ENCODE measurements at places on chromosomes 13 and 19.

DNA sequence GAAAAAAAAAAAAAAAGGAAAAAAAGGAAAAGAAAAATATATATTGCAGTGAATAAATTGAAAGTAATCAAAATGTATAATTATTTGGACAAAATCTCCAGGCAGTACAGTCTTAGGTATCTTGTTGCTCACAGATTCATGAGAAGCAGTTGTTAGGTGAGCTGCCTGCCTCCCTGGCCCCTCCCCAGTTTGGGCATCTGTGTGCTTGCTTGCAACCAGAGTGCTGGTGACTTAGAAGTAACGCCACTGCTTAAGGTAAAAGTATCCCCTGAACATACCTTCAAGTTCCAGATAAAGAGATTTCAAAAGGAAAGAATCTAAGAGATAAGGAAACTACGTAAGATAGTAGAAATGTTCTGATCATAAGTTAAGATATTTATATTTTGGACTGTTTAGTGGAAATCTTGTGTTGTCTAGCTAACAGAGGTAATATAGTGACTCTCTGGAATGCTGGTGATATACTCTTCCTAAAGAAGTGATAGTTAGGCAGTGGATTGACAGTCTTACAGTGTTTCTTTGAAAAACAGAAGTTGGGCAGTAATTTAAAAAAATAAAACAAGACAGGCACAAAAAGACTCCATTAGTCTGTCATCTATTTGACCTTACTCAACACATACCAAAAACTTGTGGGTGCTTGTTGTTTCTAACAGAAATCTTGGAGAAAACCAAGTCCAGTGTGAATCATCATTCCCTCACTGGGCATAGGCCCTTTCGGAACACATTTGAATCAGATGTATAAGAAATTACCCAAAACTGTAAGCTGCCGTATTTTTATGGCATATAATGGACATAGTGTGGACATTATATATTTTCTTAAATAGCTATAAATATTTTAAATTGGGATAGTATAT lies 38.3 kb upstream of the KCTD4 start:
- DNase-seq: no peak

DNA sequence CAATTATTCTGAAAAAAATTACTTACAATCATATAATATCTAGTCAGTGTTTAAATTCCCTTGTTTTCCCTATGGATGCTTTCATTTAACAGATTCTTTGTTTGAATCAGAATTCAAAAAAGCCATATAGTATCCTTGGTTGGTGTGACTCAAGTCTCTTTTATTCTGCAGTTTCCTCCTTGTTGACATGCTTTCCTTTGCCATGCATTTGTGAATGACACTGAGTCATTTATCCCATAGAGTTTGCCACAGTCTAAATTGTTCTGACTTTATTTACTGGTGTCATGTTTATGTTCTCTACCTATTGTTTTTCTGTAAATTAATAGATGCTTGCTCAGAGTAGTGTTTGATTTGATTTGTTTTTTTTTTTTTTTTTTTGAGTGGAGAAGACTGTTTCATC lies 893.8 kb upstream of the SLC10A2 start:
- DNase-seq: no peak

DNA sequence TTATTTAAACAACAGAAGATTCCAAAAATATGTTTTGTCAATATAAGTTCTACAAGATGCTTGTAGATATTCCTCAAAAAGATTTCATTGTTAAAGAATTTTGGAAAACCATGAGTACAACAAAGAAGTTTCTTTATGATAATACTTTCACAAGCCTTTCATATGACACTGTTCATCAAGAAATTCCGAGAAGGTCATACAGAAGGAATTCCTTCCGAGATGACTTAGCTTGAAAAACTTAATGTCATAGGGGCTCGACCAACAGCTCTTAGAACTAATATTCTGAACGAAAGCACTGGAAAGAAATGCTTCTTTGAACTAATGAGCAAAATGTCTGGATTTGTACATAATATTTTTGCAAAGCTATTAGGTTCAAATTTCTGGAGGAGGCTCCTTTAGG lies 403.4 kb downstream of the KLF5 start:
- no peak for DNase-seq

DNA sequence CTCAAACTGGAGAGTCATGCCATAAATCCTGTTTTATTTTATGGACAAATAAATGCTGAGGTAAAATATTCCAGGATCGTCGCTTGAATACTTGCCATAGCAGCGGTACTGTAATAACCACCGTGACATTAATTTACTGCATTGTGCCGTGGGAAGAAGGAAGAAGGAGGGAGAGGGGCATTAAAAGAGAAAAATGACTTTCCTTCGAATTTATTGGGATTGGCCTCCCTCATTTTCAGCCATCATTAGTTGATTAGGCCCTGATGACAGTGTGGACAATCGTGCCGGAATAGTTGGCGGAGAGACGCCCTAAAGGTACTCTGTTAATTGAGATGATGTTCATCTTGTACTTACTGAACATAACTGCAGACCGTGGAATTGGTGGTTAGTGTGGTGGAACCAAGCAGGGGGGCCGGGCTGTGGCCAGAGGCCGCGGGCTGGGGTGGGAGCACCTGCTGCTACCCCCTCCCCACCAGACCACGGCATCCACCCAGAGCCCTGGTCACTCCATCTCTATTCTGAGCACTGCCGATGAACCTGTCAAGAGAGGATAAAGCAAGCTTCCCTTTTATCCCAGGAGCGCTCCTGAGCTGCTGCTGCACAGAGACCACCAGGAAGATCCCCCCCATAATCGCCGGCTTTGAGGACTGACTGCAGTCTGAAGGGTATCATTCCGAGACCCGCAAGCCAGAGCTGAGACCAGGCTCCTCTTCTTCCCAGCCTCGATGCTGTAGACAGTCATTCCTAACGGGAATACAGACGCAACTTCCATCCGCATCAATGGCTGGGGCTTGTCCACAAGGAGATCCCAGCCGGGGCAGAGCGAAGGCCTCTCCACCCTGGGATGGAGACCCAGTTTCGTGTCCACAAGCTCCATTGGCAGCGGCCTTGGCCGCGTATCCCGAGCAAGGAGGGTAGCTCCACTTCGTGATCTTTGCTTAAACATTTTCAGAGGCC lies 168.3 kb upstream of the TSHZ3 start:
- no peak for DNase-seq

DNA sequence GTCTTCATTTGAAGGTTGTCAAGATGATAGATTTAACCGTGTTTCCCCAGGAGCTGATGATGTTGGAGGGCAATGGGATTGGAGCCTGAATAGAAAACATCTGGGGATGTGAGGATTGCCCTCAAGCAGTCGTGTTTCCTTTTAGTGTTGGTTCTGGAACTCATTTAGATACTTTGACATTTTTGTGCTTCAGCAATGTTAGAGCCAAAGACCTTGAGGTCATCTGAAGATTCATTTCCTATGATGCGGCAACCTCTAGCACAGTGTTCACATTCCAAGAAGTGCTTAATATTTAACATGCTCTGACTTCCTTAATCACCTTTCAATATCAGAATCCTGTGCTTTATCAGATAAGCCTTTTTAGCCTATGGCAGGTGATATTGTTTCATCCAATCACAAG lies 82.7 kb downstream of the SLC10A2 start:
- DNase-seq: no peak

DNA sequence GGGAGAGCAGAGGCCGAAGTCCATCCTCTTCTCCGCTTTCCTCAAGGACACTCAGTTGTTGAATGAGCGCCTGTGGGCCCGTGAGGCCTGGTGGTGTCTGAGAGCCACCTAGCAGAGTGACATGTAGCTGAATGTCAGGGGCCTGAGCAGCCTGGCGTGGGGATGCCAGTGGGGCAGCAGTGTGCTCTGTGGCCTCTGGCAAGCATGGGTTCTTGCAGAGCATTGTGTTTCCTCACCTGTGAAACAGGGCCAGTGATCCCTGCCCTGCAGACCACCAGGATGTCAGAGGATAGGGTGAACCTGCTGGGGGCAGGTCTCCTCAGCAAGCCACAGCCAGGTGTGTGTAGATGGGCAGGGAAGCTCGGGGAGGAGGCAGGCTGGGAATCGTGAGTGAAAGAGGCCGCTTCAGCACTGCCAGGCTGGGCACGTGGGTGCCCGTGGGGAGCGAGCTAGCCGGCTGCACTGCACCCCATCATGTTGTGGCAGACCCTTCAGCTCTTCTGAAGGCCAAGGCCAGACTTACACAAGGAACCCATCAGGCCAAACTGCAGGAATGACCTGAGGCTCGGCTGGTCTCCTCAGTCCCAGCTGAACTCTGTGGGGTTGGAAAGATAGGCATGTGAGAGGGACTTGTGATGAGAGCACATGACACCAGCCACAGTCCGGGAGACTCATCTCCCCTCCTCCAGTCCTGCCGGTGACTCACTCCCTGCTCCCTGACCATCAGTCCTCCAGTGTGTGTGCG lies 5.0 kb downstream of the PPP1R37 start:
- no peak for DNase-seq

DNA sequence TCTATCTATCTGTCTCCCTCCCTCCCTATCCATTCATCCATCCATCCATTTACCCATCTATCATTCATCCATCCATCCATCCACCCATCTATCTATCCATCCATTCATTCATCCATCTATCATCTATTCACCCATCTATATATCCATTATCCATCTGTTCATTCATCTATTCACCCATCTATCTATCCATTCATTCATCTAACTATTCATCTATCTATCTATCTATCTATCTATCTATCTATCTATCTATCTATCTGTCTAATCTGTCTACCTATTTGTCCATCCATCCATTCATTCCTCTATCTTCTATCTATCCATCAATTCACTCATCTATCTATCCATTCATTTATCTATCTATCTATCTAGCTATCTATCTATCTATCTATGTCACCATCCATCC lies 4.4 kb upstream of the CDK8 start:
- no peak for DNase-seq

GRCh38 chr13:99087954-99088491 lies 110.2 kb upstream of the DOCK9 start:
- DNase-seq: no peak

DNA sequence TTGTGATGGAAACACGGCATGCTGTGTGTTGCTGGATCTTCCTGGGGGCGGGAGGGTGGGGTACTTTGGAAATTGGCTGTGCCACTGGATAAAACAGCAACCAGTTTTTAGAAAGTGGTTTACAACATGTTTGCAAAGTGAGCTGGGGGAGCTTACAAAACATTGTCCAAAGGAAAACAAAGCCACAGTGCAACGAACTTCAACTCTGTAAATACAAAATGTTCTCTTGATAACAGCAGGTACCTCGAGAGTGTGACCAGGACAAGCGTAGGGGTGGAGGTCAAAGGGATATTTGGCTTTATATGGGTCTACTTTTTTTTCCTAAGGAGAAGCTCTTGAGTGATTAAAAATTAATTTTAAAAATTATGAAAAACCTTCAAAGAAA lies 2.5 kb downstream of the IGSF23 start:
- DNase-seq: no peak

GRCh38 chr13:84933797-84934196 lies 865.4 kb downstream of the SLITRK6 start:
- DNase-seq: no peak
